ENCODE measurements at places on chromosomes 3 and 15.

- DNase-seq: peak; percentile 9
These were observed 21.2 kb downstream of the ZDHHC23 start for GRCh38 chr3:113968986-113969385.

- peak; percentile 88 for DNase-seq
These were observed 69.1 kb downstream of the SEMA6D start for GRCh38 chr15:47786371-47786770.

DNA sequence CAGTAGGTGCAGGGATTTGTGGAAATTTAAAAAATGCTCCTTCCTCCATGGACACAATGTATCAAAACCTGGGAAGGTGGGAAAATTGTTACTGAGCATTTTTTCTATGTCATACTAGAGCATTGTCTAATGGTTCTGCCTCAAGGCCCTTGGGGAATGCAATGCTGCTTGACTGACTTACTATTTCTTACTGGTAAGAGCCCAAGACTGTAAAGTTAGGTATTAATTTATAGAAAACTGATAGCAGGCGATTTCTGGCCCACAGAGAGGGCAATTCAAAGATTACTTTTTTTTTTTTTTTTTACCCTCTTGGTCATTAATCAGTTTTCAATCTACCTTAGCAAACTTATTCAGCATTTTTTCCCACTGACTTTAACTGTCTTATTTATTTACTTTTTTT lies 38.5 kb upstream of the MRPL3 start:
- DNase-seq: no peak

- no peak for DNase-seq
These were observed 2.1 kb downstream of the ANKUB1 start for GRCh38 chr3:149790268-149790667.

DNA sequence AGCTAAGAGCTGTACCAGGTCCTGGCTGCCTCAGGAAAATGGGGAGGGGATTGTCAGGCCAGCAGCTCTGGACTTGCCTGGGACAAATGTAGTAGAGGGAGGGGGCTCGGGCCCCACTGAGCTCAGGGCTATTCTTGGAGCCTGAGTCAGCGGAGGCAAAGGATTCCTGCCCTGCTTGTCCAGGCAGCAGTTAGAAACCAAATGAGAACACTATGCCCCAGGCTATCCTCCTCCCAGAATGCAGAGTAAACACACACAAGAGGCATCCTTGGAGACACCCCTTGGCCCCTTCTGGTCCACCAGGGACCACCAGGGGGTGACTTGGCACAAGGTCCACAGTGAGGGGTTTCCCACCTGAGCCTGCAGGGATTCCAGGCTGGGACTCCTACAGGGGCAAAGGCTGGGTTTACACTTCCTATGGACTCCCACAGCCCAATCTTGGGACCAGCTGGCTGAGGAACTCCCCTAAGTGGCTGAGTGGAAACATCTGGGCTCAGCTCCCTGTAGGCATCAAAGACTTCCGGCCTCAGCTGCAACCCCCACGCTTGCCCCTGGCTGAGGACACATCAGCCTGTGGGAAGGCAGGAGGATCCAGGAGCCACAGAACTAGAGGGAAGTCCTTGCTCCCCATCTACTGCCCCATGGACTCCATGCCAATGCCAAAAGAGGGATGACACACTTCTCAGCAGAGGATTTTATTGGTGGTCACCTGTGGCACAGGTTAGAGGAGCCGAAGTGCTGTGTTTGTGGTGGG lies 3.4 kb upstream of the COL7A1 start:
- peak; percentile 49 for DNase-seq

DNA sequence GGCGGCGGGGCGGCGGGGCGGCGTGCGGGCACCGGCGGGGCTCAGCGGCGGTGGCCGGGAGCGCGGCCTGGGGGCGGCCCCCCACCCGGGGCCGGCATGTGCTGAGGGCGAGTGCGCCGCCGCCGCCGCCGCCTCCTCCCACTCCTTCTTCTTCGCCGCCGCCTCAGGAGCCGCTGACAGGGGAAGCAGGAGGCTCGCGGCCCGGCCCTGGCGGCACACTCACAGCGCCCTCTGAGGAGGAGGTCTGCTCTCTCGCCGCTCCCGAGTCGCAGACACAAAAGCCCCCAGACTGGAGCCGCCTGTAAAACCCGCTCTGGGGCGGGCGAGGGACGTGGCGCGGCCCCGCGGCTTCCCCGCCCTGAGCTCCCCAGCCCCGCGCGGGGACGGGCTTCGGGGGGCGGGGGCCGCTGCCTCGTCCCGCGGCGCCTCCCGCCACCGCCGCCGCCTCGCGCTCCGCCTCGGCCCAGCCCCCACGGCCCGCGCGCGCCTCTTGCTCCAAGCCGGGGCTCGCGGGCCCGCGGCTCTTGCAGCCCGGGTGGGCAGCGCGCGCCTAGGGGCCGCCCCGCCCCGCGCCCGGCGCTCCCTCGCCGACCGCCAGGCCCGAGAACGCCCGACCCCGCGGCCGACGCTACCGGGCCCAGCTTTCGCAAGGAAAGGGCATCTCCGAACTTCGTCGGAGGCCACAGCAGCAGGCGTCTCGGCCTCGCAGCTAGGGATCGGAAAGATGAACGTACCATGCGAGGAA lies at the start of gene PYGO1:
Gene PYGO1 (minus strand): TSS at position 276 of the 745 bp plus-strand sequence. CDS start 462 bp downstream, outside the sequence.
- peak; percentile 54 for DNase-seq

GRCh38 chr3:153835540-153835939 lies 285.6 kb upstream of the ARHGEF26 start:
- no peak for DNase-seq

GRCh38 chr3:120349855-120350125 lies 636 bp upstream of the LRRC58 start:
- DNase-seq: no peak

DNA sequence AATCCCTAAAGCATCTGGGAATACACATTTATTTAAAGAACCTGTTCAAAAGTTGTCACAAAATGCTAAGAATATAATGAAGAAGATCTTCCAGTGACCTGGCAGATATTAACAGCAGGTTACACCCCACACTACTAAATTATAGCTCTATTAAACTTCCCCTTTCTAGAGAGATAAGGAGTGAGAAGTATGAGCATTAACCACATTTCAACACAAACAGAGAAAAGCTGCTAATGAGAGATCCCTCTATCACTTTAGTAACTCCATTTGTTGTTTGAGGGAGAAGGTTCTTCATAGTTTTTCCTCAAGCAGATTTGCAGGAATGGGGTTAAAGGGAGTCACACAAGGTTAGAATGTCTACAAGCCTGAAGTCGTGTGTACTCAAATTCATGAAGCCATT lies 3.6 kb downstream of the COL8A1 start:
- no peak for DNase-seq

DNA sequence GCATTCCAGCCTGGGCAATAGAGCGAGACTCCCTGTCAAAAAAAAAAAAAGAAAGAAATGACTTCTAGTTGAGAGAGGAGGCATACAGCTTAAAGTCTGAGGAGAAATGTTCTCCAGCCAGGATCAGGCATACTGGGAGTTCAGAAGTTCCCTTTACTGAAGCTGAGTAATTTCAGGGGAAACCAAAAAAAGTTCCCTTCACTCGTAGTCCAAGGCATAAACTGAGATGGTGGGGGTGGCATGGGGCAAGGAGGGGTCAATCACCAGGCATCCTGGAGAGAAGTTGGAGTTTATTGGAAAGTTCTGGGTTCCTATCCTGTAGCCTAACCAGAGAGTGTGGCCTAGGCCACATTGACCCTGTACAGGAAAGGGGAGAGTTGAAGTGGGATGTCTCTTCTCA lies 5.9 kb downstream of the GPX1 start:
- DNase-seq: no peak

DNA sequence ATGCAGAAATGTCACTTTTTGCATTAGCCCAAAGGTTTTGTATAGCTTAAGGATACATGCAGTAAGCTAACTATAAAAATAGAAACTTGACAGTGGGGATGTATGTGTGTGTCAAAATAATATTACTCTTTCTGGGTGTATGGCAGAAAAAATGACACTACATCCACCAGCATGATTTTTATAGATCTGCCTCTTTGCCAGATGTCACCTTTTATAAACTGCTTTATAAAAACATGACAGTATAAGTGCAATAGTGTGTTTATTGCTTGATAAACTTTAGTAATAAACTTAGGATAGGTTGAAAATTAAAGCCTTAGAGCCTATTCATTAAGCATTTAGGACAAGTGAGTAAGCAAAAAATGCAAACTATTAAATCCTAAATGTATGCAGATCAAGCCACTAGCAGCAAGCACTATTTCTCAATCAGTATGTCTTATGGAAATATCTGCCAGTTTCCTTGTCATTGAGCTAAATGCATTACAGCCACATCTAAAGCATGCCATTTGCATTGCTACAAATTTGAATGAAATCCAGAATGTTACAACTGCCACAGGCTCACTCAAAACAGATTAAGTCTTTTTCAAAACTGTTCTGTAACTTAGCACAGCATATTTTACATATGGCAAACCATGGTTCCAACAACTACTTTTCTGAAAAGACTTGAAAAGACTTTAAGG lies 935.0 kb downstream of the FHIT start:
- DNase-seq: no peak

DNA sequence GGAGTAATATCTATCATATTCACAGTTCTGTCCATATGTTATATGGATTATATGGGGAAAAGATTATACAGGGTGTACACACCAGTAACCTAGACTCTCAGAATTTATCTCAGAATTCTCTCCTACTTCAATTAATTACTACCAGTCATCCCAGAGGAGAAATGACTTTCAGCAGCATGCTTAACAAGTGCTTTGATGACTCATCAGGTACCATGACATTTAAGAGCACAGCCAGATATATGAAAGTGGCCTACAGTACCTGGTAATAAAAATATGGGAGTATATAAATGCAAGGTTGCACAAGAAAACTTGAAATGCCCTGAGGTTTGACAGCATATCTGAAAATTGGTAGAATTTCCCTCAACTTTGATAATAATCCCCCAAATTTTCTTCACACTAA lies 1273.0 kb downstream of the OTOL1 start:
- DNase-seq: peak; percentile 53

DNA sequence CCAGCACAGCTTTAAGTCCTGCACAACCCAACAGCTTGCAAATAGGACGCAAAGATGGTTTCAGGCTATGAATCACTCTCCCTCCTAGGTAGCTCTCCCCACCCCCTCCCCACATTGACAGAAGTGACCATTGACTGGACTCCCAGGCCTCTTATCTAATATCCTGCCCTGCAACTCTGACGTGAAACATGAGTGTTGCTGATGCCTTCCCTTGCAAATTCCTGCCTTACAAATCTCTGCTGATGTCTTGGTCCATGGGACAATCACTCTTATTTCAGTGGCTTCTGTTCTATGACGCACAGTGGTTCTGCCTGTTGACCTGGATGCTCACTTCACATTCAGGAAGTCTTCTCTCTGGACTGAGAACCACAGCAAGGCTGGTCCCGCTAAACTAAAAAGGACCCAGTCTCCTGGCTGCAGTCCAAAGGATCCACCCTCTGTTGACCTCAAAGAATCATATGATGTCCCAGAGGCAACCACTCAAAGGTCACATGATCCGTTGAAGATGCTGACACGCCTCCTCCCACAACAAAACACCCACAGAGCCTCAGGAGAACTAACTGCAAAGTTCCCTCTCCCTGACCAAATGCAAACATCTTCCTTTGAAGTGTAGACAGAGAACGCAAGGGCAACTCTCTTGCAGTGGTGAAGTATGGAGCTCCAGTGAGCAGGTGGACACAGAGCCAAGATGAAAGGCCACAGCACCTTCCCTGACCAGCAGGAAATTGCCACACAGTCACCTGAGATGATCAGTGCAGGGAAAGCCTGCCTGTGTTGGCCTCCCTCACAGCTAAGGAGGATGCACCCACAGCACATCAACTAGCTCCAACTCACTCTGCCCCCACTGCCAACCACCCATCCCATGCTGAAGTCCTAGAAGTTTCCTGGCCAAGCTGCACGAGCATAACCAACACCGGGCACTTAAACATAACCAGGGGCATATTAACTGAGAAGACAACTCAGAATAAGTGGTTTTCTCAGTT lies 112.3 kb downstream of the ADAMTS17 start:
- DNase-seq: no peak

DNA sequence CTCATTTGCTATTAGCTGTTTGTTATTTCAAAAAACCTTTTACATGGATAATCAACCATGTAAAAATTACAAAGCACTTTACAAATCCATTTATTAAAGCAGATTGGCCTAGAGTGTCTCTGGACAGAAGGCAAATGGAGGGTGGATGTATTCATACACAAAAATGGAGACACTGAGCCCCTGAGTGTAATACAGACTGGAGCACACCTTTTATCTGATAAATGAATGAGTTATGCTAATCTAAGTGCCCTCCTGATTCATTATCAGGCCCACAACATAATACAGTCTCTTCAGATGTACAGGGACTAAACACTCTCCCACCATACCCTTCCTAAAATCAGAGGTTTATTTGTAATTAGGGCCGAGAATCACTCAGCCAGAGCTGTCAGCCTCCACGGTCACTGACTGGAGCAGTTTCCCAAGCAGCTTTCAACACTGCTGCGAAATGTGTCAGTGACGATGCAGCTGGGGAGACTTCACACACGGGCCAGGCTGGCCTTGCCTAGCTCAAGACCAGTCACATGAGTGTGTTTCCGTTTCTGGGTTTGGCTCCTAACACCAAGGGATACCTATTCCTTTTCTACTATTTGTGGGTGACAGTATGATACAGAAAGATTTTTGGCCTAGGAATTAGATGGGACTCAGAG lies 271.8 kb downstream of the ZIC1 start:
- DNase-seq: no peak

DNA sequence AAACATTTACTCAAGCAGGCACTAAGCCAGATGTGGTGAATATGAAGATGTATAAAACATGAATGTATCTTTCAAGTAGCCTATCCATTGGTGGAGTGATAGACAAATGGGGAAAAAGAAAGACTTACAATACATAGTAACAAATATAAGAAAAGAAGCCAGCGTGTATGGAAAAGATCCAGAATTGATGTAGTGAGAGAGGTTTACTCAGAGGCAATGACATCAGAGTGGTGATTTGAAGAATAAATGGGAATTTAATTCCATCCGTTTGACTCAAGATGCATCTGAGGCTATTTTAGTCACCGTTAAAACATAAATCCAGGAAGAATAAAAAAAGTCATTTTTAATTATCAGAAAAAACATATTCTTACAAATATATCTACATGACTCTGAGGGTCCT lies 162.6 kb downstream of the IL1RAP start:
- DNase-seq: no peak

- no peak for DNase-seq
These were observed 2.6 kb downstream of the TNIK start for GRCh38 chr3:171457607-171458061.

- DNase-seq: no peak
These were observed 45.6 kb downstream of the BCL2L10 start for GRCh38 chr15:52066842-52067544.

GRCh38 chr3:160413613-160414248 lies 14.3 kb downstream of the SMC4 start:
- peak; percentile 78 for DNase-seq

GRCh38 chr3:115418583-115418982 lies 204.7 kb upstream of the GAP43 start:
- DNase-seq: no peak

- DNase-seq: no peak
These were observed 24.5 kb downstream of the SLC6A20 start for GRCh38 chr3:45771831-45772230.

GRCh38 chr3:138861798-138862197 lies 27.1 kb upstream of the PIK3CB start:
- DNase-seq: peak; percentile 33

GRCh38 chr3:53748512-53749271 lies 97.5 kb downstream of the CHDH start:
- DNase-seq: no peak

GRCh38 chr3:182180654-182181385 lies 469.1 kb downstream of the SOX2 start:
- no peak for DNase-seq

GRCh38 chr15:89671687-89672086 lies 7.5 kb downstream of the PLIN1 start:
- DNase-seq: no peak

- DNase-seq: no peak
These were observed 63.8 kb downstream of the MRPL46 start for GRCh38 chr15:88403351-88403791.
